ENCODE measurements at places on chromosomes 5 and 9. TPM values are rescaled to one million over a fixed set of nuclear protein-coding genes. Genes with fewer than 3 reads are reported as not detected.
A peak's percentile ranks its signal among the peaks of the same experiment; 100 is the strongest.

GRCh38 chr9:99921875-99922710 lies 15.6 kb downstream of the STX17 start:
- no peak overlapping the region for H3K27ac ChIP-seq
- peaks cover 47% of the 10 kb centered on the region for H3K36me3 ChIP-seq
- DNase-seq = no peak
- no peak overlapping the region for H3K4me3 ChIP-seq
- no peaks in the 10 kb centered on the region for H3K4me1 ChIP-seq
- no peaks in the 10 kb centered on the region for H3K27me3 ChIP-seq

DNA sequence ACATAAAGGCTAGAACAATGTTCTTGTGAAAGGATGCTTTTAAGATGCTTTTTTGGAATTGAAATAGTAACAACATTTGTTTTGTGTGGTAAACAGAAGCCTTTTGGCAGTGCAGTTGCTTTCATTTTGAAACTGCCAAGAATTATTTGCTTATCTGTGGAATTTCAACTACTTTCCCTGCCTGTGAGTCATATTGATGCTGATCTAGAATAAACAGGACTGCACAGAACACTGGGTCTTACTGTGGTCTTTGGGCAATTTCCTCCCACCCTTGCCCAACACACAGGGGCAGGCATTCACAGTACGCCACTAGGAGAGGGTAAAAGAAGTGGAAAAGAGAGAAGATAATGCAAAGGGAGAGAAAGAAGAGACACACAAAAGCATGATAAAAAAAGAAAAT lies 483.7 kb downstream of the ELAVL2 start:
- H3K4me3 ChIP-seq = no peak overlapping the region
- H3K4me1 ChIP-seq = no peaks in the 10 kb centered on the region
- no peaks in the 10 kb centered on the region for H3K27me3 ChIP-seq
- H3K36me3 ChIP-seq = no peaks in the 10 kb centered on the region
- H3K27ac ChIP-seq = no peak overlapping the region

GFRA3 gene
- 0.90 TPM for total RNA-seq

DNA sequence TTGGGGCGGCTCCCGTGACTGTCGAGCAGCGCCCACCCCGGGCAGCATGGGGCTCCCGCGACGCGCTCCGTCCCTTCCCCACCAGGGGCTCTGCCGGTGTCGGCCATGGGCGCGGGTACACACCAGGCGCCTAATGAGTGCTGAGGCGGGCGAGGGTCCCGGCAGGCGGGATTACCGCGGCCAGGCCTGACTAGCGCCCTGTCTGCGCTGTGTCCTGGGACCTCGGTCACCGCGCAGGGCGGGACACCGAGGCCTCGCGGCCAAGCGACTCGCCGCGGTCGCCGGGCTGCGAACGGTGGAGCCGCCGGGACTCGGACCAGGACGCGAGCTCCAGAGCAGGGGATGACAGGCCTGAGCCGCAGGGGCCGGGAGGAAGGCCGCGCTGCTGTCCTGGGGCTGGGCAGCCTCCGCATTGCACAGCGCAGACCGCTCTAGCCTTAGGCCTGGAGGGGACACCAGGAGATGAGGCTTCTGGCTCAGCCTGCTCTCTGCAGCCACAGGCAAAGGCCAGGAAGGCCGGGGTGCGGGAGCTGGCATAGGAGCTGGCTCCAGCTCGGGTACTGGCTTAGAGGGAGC lies 14.1 kb downstream of the LCN10 start:
- H3K4me3 ChIP-seq = peak overlapping the region; percentile 83
- H3K36me3 ChIP-seq = peaks cover 32% of the 10 kb centered on the region
- no peak for DNase-seq
- peaks cover 30% of the 10 kb centered on the region for H3K4me1 ChIP-seq
- H3K27ac ChIP-seq = peak overlapping the region; percentile 60
- H3K27me3 ChIP-seq = no peaks in the 10 kb centered on the region

NUTM2G gene
- not detected for total RNA-seq

Measured in upper lobe of right lung (tissue), 1 donor.